ENCODE measurements at places on chromosomes 16 and 17. TPM values are rescaled to one million over a fixed set of nuclear protein-coding genes. Genes with fewer than 3 reads are reported as not detected.

MPRIP gene
- 15.1 TPM for polyA plus RNA-seq

DNA sequence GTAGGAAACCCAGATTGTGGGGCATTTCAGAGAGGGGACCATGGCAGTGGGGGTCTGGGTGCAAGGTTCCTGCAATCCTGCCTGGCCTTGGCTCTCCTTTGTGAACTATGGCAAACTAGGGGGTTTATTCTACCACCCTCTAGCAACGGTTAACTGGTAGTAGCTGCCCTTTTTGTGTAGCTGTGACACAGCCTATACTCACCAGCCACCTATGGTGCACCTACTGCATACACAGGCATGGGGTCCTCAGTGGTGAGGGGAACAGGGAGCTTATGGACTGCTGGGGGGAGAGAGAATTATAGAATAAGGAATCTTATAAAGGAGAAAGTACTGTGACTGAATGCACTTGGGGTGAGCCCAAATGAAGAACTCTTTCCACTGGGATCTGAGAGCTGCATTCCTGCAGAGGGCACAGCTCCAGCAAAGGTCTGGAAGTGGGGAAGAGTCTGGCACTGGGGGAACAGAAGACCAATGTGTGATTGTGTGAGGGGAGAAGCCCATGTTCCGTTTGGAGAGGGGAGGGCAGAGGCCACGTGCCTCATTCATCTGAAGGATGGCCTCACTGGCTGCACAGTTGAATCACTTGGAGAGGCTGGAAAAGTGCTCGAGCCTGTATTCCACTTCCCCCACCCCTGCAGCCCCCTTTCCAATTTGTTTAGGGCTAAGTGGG is 2.1 kb downstream of the MT1X start:
- H3K4me3 ChIP-seq: peak overlapping the region; percentile 95
- H3K4me1 ChIP-seq: peaks cover 20% of the 10 kb centered on the region
- DNase-seq: no peak
- H3K27ac ChIP-seq: no peak overlapping the region

GRCh38 chr16:85167589-85168537 is 55.6 kb upstream of the CIBAR2 start:
- H3K4me1 ChIP-seq: no peaks in the 10 kb centered on the region
- H3K27ac ChIP-seq: no peak overlapping the region
- H3K36me3 ChIP-seq: no peaks in the 10 kb centered on the region
- DNase-seq: no peak
- peak overlapping the region; percentile 53 for H3K4me3 ChIP-seq

DNA sequence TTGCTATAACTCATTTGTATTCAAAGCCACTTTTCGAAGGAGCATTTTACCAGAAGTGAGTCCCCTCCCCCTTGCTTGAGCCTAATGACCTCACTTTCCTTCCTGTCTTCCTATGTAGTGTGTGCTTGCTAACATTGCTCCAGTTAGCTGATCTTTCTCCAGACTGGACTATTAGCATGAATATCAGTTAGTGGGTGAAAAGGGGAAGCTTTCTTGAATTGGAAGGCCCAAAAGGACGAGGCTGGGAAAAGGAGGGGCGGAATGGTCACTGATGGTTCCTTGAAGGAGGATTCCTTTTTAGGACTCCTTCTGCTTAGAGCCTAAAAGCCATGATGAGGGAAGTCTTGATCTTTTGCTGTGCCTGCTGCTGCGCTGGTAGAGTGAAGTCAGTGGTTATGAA is 11.9 kb downstream of the MAP3K3 start:
- no peak overlapping the region for H3K4me3 ChIP-seq
- peaks cover 14% of the 10 kb centered on the region for H3K36me3 ChIP-seq
- DNase-seq: no peak
- H3K27me3 ChIP-seq: no peaks in the 10 kb centered on the region
- peaks cover 22% of the 10 kb centered on the region for H3K4me1 ChIP-seq

- H3K4me3 ChIP-seq: no peak overlapping the region
- H3K27me3 ChIP-seq: no peaks in the 10 kb centered on the region
- no peak for DNase-seq
These were observed 47.8 kb downstream of the MRC2 start for GRCh38 chr17:62675260-62675659.

DNA sequence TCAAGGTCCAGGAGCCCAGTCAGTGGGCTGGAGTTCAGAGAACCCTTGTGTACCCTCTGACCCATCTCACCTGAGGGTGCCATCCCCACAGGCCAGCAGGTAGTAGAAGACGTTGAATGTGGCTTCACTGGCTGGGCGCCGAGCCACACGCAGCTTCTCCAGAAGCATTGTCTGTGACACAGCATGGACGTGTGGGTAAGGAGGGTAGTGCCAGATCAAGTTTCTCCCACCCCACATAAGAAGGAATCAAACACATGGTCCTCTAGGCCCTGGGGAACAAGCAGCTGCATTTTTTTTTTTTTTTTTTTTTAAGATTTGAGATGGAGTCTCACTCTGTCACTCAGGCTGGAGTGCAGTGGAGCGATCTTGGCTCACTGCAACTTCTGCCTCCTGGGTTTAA is 60.9 kb downstream of the MYO18A start:
- no peaks in the 10 kb centered on the region for H3K27me3 ChIP-seq
- peaks cover 6% of the 10 kb centered on the region for H3K36me3 ChIP-seq
- no peak overlapping the region for H3K27ac ChIP-seq
- peaks cover 5% of the 10 kb centered on the region for H3K4me1 ChIP-seq
- no peak overlapping the region for H3K4me3 ChIP-seq
- no peak for DNase-seq

DNA sequence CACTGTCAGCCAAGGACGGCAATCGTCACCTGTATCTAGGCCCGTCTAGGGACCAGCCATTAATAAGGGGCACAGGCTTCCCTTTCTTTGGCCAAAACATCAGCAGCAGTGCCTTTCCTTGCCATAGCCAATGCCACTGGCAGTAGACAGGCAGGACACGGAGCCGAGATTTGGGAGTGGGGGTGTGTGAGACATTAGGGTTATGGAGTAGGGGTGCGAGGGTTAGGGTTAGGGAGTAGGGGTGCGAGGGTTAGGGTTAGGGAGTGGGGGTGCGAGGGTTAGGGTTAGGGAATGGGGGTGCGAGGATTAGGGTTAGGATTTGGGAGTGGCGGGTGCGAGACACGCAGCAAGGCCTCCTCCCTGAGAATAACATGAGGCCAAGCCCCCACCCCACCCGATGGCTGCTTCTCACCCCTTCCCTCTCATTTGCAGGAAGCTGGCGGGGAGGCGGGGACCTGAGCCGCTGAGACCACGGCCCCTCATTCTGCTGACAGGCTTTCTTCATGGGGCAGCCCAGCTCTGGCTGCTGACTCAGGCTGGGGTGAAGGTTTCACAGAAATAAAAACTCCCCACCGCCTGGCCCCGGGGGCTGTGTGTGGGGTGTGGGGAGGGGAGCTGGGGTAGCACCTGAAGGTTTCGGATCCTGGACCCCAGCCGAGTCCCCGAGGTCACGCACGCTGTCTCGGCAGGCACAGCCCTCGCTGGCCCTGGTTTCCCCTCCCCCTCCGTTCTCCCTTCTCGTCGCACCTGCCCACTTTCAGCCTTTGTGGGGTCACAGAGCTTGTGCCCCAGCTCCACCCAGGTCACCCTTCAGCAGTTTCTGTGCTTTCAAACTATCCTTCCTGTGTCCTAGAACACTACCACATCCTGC is 93.8 kb downstream of the PGS1 start:
- H3K4me3 ChIP-seq: no peak overlapping the region
- peaks cover 28% of the 10 kb centered on the region for H3K4me1 ChIP-seq
- DNase-seq: no peak

PRDM7 gene
- not detected for polyA plus RNA-seq

- no peaks in the 10 kb centered on the region for H3K4me1 ChIP-seq
- no peaks in the 10 kb centered on the region for H3K36me3 ChIP-seq
- no peak for DNase-seq
These were observed 58.0 kb upstream of the HNF1B start for GRCh38 chr17:37802712-37803416.

FAM83G gene
- polyA plus RNA-seq: 0.81 TPM

All from immature natural killer cell (primary cell).